Activated B cell treated with CpG ODN at 0.5 μM for 24 hours (primary cell): ENCODE measurements at places on chromosomes 1 and 21. TPM values are rescaled to one million over a fixed set of nuclear protein-coding genes. Genes with fewer than 3 reads are reported as not detected.

The TRAPPC10 gene
- 77.8 and 96.0 TPM in 2 replicates for total RNA-seq

The SDHB gene
- total RNA-seq = 70.7 and 78.3 TPM in 2 replicates

The ILDR2 gene
- 1.00 and 1.2 TPM in 2 replicates for total RNA-seq

The PHLDA3 gene
- 0.18 TPM in 1 of 2 replicates, not detected in the other for total RNA-seq

The ANKRD34A gene
- 1.4 and 2.4 TPM in 2 replicates for total RNA-seq

The ZNF695 gene
- 0.07 and 0.83 TPM in 2 replicates for total RNA-seq

DNA sequence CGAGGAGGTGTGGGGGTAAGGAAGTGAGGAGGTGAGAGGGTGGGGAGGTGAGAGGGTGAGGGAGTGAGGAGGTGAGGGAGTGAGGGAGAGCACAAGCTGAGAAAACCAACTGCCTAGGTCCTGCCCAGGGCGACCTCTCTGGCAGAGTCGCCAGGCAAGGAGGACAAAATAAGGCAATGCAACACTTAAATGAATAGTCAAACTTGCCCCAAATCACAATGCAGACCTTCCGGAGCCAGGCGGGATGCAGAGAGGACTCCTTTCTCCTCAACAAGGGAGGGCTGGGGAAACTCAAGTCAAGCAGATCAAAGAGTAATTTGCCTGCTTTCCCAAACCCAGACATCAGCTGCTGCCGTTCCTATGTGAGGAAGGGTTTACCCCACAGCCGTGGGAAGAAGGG, 86.0 kb downstream of the CCDC185 start:
- no peaks in the 10 kb centered on the region for H3K4me1 ChIP-seq
- H3K27me3 ChIP-seq = peaks cover 26% of the 10 kb centered on the region
- H3K4me3 ChIP-seq = no peak overlapping the region
- H3K36me3 ChIP-seq = no peaks in the 10 kb centered on the region
- DNase-seq = no peak

GRCh38 chr1:245197121-245197520, 42.3 kb downstream of the KIF26B start:
- no peaks in the 10 kb centered on the region for H3K4me1 ChIP-seq
- H3K27me3 ChIP-seq = peaks cover 21% of the 10 kb centered on the region
- H3K4me3 ChIP-seq = no peak overlapping the region
- no peak overlapping the region for H3K27ac ChIP-seq

GRCh38 chr1:111184663-111185062, 15.8 kb downstream of the DENND2D start:
- no peak overlapping the region for H3K4me3 ChIP-seq
- DNase-seq = no peak
- H3K27me3 ChIP-seq = no peaks in the 10 kb centered on the region
- H3K4me1 ChIP-seq = peaks cover 43% of the 10 kb centered on the region
- no peak overlapping the region for H3K27ac ChIP-seq
- H3K36me3 ChIP-seq = peaks cover 91% of the 10 kb centered on the region

DNA sequence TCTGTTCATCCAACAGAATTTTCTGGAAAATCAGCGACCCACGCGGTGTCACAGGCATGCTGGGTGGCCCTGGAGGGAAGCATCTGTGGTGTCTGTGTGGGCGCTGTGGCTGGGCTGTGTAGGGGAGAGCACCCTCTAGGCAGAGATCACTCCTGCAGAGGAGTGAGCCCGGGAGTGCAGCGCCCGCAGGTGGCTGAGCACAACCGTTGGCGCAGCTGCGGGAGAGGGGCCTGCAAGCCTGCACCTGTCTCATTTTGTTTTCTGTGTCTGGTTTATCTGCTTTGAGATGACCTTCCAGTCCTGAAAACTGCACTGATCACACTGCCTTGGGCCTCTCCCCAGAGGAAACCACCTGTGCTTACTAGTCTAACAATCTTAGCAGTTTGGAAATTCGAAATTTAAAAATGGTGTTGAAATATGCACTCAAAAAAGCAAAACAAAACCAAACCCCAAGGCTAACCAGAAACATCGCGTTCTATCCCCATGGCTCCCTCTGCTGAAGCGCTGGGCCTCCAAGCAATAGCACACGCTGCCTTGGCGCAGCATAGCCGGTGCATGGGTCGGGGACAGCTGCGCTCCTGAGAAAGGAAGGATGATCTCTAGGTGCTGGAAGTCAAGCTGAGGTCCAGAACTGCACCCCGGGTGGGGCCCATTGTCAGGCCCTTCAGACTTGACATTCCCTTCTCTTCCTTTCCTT, 4.8 kb downstream of the FAM3B start:
- H3K27ac ChIP-seq = no peak overlapping the region
- no peak for DNase-seq

- H3K4me1 ChIP-seq = peaks cover 51% of the 10 kb centered on the region
- no peaks in the 10 kb centered on the region for H3K27me3 ChIP-seq
- no peak for DNase-seq
- no peak overlapping the region for H3K4me3 ChIP-seq
- H3K27ac ChIP-seq = peak overlapping the region; percentile 25
- peaks cover 42% of the 10 kb centered on the region for H3K36me3 ChIP-seq
Observed at GRCh38 chr1:244445320-244446181, 6.2 kb downstream of the ADSS2 start.

DNA sequence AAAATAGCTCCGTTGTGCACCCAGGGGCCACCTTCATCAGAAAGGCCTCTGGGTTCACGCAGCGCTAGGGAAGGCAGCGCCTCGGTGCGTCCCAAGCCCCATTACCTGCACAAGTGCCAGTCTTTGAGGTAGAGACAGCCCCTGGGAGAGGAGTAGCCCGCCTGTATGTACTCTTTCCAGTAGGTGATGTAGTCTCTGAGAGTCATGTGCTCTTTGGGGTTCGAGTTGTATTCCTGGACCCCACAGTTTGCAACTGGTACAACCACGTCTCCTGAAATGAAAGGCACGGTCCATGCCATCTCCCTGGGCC, 601 bp downstream of the JMJD4 start:
- H3K4me3 ChIP-seq = peak overlapping the region; percentile 87
- H3K27ac ChIP-seq = no peak overlapping the region
- peaks cover 43% of the 10 kb centered on the region for H3K4me1 ChIP-seq
- H3K27me3 ChIP-seq = no peaks in the 10 kb centered on the region

DNA sequence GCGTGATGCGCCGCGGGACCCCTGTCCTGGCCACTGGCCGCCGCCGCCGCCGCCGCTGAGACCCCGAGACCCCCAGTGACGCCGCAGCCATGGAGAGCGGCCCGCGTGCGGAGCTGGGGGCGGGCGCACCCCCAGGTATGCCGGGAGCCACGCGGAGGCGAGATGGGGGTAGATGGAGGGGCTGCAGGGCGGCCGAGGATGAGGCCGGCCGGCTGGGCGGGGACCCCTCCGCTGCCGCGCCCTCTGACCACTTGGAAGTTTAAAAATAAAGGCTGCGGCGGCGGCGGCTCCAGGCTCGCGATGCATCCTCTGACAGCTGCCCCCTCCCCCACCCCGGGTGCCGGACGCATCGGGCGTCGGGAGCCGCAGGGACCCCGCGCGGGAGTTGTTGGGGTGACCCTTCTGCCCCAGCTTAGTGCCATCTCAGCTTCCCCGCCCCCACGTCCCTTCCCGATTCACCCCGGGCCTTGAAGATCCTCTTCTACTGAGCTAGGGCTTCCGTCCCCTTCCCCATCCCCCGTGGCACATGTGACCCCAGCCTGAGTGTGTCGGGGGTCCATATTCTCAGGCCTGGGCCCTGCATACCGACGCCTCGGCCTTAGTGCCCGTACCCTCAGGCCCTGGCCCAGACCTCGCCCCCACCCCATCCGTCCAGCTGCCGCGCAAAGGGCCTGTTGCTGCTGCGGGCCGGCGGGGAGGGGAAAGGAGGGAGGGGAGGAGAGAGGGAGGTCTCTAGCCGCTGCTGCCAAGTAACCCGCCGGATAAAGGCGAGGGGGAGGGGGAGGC, 562 bp downstream of the MAP7D1 start:
- DNase-seq = peak; percentile 48
- H3K4me1 ChIP-seq = peaks cover 66% of the 10 kb centered on the region
- peak overlapping the region; percentile 85 for H3K27ac ChIP-seq
- H3K27me3 ChIP-seq = no peaks in the 10 kb centered on the region

- H3K4me1 ChIP-seq = peaks cover 33% of the 10 kb centered on the region
- H3K27ac ChIP-seq = peak within 1 kb of the TSS; percentile 92
- H3K4me3 ChIP-seq = peak within 1 kb of the TSS; percentile 93
- H3K36me3 ChIP-seq = peaks cover 3% of the 10 kb centered on the region
- DNase-seq = no peak
Observed at GRCh38 chr1:243850202-243850451, at the start of gene AKT3. Gene AKT3, minus strand, starts transcription at chr1:243850243. Its CDS starts 7,073 bp downstream, at chr1:243843170.

DNA sequence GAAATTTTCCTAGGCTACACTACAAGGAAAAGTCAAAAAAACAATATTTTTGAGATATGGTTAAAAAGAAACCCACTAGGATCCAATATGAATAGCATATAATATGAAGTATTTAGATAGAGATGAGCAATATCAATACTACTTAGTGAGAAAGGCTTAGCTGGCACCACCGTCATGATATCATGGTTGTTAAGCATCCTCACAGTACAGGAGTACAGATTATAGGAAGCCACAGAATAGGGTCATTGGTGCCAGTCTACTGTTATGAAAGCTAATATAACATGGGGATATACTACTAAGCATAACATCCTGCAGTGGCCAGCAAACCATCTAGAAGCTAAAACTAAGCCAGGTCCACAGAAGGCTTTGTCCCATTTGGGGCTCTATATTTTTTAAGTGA, 28.4 kb upstream of the NRIP1 start:
- H3K4me3 ChIP-seq = no peak overlapping the region
- no peak overlapping the region for H3K27ac ChIP-seq
- H3K36me3 ChIP-seq = no peaks in the 10 kb centered on the region
- H3K27me3 ChIP-seq = no peaks in the 10 kb centered on the region

DNA sequence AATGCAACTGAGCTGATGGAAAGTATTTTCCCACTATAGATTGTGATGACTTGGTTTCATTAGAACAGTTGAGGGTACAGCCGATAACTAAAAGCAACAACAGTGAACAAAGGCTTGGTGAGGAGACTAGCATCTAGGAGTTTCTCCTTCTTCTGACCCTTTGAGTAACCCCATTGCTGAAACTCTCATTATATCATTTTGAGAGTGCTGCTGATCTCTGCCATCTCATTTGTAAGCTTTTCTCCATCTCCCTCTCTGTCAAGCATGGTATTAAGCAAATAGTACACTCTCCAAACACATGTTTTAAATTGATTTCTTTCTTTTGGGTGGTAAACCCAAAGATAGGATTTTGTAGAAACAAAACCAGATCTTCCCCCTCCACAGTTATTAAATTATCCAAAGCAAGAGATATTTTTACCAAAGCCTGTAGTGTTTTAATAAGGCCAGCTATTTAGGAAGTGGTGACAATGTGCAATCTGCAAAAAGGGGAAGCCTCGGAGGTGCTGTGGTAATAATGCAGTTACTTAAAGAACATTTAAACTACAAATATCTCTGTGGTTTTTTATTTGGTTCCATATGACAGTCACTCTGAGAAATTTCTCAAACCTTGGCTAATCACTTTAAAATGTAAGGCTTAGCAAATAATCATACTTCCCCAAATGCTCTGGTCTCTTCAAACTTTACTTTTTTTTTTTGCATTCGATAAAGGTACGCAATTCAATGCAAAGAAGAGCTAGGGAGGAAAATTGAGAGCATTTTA, 287.5 kb downstream of the HLX start:
- DNase-seq = no peak
- H3K4me3 ChIP-seq = peak overlapping the region; percentile 45
- H3K27me3 ChIP-seq = peaks cover 21% of the 10 kb centered on the region

DNA sequence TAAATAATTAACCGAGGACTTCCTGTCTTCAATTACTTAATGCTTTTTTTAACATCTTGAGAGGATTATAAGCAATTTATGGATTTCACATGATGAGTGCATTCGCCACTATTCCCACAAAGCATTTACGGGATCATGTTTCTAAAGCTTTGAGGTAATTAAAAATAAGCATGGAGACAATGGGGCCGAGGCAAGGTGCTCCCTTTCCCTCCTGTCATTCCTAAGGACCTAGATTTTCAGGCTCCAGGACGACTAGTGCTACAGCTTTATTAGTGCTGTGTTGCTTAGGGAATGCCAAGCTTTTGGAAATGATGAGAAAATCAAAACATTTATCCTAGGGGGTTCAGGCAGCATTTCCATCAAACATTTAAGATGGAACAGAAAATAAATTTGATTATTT, 209.2 kb downstream of the KCTD3 start:
- H3K27me3 ChIP-seq = no peaks in the 10 kb centered on the region
- no peak for DNase-seq
- H3K27ac ChIP-seq = no peak overlapping the region
- H3K4me3 ChIP-seq = no peak overlapping the region
- no peaks in the 10 kb centered on the region for H3K4me1 ChIP-seq

DNA sequence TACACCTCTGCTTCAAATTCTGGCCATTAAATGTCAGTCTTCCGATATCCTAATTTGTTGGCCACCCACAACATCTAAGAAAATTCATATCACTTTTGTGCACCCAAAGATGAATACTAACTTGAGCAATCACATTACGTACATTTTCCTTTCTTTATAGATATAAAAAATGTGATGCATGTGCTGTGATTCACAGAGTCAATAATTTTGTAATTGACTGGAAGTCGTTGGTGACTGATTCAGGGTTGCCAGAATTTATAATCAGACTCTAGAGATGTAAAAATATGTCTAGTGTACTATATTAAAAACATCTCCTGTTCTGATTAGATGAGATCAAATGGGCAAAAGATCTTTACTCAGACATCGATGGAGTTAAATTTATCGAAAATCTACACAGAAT, 150.0 kb upstream of the KCTD3 start:
- no peaks in the 10 kb centered on the region for H3K36me3 ChIP-seq
- no peak for DNase-seq
- H3K4me1 ChIP-seq = no peaks in the 10 kb centered on the region
- no peak overlapping the region for H3K4me3 ChIP-seq

GRCh38 chr1:220124542-220124941, 30.6 kb downstream of the IARS2 start:
- H3K4me1 ChIP-seq = no peaks in the 10 kb centered on the region
- no peak overlapping the region for H3K27ac ChIP-seq
- no peak for DNase-seq
- peaks cover 46% of the 10 kb centered on the region for H3K36me3 ChIP-seq
- no peak overlapping the region for H3K4me3 ChIP-seq
- H3K27me3 ChIP-seq = no peaks in the 10 kb centered on the region

DNA sequence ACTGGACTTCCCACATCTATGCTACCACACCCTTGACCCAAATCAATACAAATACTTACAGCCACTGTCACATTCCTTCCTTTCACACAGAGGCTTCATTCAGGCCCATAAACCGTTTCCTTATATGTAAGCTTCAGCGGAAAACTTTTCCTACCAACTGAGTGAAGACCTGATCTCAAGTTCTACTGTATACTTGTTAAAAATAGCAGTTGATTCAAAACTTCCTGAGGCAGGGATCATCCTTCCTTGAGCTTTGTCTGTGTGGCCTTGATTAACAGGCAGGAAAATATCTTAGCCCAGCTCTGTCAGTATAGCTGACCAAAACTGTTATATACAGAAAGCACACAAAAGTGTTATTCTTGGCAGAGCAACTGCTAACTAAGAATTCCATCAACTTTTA, 42.7 kb downstream of the DENND2C start:
- H3K36me3 ChIP-seq = peaks cover 2% of the 10 kb centered on the region
- no peak overlapping the region for H3K4me3 ChIP-seq
- no peaks in the 10 kb centered on the region for H3K4me1 ChIP-seq
- H3K27ac ChIP-seq = no peak overlapping the region

GRCh38 chr1:228647523-228648444, 87.5 kb upstream of the RHOU start:
- peaks cover 41% of the 10 kb centered on the region for H3K27me3 ChIP-seq
- peak; percentile 20 for DNase-seq
- peak overlapping the region; percentile 88 for H3K4me3 ChIP-seq
- no peaks in the 10 kb centered on the region for H3K36me3 ChIP-seq

GRCh38 chr1:154263465-154264332, 8.7 kb upstream of the HAX1 start:
- H3K27me3 ChIP-seq = no peaks in the 10 kb centered on the region
- no peak overlapping the region for H3K4me3 ChIP-seq
- peak overlapping the region; percentile 4 for H3K27ac ChIP-seq
- H3K36me3 ChIP-seq = peaks cover 84% of the 10 kb centered on the region
